ENCODE measurements at places on chromosomes 7 and 10.

DNA sequence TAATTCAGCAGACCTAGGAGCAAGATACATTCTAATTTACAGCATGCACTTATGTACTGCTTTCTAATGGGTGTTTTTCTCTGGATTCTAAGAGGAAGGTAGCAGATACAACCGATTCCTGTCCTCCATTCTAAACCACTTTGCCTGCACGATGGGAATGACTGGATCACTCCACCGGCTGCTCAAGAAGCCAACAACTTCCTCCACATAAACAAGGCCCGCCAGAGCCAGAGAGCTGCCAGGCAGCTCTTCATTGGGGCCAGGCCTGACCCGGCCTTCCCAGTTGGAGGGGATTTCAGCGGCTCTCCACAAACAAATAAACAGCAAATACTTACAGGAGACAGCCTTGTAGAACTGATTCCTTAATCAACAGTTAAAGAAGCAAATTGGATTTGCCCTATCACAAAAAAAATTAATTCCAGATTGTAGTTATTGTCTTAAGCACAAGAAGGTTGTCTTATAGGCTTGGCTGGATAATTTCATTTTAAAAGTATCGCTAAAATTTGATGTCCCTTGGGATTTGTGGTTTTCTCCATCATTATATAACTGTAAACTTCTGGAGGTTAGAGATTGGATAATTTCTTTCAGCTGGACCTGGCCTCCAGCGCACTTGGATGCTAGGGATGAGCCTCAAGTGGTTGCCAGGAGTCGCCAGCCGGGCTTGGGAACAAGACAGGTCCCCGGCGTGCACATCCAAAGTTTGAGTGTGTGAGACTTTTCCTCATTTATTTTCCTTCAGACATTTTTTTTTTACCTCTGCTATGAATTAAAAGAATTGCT is 20.9 kb downstream of the EBF3 start:
- no peak for DNase-seq

DNA sequence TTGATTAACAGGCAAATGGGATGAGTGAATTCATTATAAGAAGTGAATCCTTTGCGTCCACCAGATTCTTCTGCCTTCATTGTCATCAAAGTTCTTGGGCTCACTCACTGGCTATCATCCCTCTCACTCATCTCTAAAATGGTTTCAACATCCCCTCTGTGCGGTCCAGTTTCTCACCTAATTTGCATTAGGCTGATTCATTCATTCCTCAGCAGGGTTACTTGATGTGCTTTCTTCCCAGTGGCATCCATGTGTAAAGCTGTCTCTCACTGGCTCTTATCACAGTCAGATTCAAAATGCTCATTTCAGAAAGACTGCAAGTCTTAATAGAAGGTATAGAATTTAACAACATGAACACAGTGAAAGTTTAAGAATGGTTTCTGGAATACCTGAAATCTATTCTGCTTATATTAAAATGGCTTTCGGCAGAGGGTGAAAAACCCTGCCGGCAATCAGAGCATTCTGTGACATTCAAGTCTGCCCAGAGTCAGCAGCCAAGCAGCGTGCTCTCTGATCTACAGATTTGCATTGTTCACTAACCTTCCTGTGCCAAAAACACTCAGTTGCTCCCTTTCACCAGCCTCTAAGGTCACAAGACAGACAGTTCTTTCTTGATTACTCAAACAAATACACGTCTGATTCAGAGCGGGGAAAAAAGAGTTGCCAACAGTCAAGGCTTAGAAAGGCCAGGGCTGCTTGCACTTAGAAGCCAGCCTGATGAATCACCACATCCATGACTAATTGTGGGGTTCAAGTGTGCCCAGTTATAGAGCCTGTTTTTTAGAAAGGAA is 106.7 kb downstream of the TES start:
- no peak for DNase-seq

GRCh38 chr7:154342971-154343633 is 290.9 kb downstream of the DPP6 start:
- no peak for DNase-seq

GRCh38 chr10:117967149-117967650 is 79.5 kb downstream of the RAB11FIP2 start:
- DNase-seq, result no peak

GRCh38 chr7:115097175-115097671 is 175.3 kb downstream of the MDFIC start:
- no peak for DNase-seq

DNA sequence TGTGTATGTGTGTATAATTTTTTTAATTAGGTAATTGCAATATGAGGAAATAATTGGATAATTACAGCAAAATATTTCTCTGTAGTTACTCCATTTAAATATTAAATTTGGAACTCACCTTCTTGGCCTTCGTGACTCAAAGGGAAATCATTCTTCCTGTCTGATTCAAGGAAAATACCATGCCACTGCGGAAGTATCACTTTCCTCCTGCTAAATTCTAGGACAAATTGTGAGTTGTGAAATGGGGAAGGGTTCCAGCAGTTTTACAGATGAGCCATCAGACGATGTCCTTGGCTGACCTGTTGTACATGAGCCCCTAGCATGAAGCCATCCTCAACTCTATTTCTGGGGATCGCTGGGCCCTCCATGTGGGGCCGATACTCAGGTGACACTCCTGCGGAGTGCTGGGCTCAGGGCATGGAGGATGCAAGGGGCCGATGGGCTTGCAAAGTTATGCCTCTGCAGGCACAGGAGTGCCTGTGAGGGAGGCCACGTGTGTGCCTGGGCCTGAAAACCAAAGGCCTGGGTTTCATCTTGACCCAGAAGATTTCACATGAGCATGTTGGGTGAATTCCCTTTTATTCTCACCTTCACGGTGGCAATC is 179.6 kb upstream of the TCERG1L start:
- no peak for DNase-seq

DNA sequence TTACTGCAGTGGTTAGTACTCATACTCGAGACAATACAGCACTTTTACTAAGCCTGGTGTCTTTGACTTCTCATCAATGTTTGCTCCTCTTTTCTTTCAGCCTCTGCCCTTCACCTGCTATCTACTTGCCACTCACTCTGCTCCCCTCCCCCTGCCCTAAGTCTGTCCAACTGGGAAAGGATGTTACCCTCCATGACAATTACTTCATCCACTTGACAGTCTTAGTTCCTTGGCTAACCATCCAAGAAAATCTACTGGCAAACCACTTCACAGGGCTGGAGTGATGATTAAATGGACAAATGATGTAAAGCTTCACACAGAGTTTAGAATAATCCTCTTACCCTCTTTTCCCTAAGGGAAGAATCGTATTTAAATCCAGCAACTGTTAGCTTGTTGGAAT is 8.2 kb upstream of the DLD start:
- DNase-seq, result no peak

- no peak for DNase-seq
Measured at GRCh38 chr10:126939706-126940105, 34.5 kb downstream of the DOCK1 start.

DNA sequence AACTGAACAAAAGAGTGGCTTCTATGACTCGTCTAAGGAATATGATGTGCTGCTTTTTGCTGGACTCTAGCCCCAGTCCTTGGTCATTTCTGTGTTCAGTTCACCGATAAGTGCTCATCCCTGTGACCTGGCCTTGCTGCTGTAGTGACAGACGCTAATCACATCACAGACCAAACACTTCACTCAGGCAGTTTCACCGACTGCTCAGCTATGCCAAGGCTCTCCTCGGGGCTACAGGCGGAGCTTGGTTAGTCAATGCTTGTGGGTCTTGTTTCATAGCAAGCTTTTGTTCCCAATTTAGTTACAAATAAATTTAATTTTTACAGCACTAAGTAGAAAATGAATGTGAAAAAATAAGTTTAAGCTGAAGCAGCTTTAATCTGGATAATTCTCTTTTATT is 190.8 kb upstream of the PRKCQ start:
- no peak for DNase-seq

DNA sequence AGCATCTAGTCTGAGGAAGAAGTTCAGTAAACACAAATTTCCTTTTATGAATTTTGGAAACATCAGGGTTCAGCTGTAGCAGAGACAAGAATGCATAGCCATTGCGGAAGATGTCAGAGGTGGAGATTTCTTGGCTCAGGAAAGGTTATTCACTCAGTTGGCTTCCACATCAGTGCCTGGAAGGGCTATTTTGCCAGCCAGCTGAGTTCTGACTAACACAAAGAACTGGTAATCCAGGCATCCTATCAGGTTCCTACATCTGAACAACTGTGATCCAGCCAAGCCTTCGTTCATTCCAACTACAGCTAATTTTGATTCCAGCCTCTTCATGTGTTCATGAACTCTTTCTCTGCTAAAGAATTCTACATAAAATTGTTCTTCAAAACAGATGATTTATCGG is 965.6 kb downstream of the XPNPEP1 start:
- DNase-seq, result no peak

DNA sequence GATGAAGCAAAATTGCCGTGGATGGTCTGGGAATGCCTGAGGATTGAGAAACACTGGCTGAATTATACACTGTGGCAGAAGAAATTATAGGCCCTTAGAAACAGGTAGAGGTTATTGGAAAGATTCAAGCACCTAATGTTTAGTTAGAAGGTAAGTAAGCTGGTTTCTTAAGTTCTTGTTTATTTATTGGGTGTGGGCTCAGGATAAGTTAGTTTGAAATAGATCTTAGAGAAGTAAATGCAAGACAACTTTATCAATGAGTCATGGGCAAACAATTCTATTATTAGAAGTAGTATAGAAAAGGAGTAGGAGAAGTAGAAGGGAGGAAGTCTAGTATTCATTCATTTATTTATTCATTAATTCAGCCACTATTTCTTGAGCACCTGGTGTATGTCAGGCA is 96.5 kb downstream of the KAT6B start:
- no peak for DNase-seq

GRCh38 chr7:99623702-99624447 is 7.1 kb downstream of the ZSCAN25 start:
- no peak for DNase-seq

DNA sequence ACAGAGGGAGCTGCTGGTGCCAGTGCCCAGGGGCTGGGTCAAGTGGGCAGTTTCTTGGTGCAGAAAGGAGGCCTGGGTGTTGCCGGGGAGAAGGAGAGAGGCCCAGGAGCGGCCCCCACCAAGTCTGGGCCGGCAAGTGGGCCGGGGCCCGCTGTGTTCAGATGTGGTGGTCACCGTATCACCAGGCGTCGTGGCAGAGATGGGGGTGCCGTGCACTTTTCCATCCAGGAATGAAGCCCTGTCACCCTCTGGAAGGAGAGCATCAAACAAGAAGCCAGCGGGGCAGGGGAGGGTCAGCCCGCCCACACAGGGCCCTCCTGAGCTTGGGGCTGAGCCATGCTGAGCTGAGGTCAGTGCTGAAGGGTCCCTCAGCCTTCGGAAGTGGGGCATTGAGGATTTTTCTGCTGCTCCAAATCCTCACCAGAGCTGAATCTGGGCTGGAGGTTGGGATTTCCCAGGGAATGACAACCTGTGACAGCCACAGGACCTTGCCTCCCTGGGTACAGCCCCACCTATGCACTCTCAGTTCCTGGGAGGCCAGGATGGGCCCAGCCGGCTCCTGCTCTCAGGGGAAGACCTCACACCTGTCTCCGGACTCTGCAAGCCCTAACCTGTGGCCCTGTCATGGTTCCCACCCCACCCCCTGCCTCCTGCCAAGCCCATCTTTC is 27.9 kb upstream of the INPP5A start:
- DNase-seq, result no peak

GRCh38 chr10:47158116-47159071 is 141.6 kb upstream of the GDF10 start:
- DNase-seq, result no peak

DNA sequence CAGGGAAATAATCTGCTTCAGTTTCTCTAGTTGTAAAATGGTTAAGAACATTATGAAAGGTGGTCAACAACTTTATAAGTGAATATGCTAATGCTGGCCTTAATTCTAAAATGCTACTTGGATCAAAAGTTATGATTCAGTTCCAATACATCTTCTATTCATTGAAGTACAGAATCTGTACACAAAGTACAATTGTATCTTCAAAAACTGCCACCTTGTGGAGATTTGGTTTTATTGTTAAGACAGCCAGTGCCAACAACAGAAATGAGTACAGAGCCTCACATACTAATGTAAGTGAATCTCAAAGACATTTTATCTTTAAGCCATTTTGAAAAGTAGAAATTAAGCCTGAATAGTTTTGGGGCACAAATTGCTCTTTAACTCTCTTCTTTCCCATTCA is 194.0 kb downstream of the CFTR start:
- no peak for DNase-seq

- DNase-seq, result peak; percentile 23
Measured at GRCh38 chr10:48507933-48508790, 96.7 kb downstream of the ARHGAP22 start.

GRCh38 chr10:119726676-119727261 is 919 bp downstream of the INPP5F start:
- no peak for DNase-seq

DNA sequence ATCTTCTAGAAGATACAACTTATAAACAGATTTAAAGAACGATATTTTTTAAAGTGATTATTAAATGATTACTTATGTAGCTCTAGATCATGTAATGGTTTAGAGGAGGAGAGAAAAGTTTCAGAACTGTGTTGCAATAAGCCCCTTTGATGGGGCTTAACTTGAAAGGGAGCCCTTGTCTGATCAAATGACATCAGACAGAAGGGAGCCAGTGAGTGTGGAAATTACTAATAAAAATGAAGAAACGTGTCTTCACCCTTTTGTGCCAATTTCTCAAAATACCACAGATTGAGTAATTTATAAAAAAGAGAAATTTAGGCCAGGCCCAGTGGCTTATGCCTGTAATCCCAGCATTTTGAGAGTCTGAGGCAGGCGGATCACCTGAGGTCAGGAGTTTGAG is 318.2 kb downstream of the EXOC4 start:
- peak; percentile 37 for DNase-seq

DNA sequence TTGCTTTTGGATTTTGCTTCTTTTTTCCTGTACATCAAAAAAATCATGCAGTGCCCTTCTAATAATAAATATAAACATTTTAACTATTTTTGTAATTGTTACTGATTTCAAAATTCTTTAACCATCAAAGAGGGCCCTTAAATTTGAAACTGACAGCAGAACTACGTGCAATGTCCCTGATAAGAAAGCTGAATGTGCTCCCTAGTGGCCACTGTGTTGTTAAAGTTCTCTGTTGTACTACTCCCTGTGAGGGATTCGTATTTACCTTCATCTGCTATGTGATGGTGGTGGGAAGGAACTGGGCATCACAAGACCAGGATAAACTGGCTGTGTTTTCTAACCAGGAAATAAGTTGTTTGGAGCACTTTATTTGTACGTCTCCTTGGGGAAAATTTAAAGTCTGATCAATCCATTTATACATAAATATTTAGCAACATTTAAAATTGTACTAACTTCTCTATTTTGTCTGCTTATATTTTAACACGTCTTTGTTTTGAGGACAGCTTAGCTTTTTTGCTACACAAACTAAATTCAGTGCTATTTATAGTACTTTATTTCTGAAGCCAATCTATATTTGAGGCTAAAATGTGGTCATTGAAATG is 322.4 kb downstream of the HGF start:
- DNase-seq, result peak; percentile 7

- peak; percentile 24 for DNase-seq
Measured at GRCh38 chr10:92074126-92074887, 150.7 kb downstream of the BTAF1 start.
